Stimulated activated CD8-positive, alpha-beta memory T cell treated with anti-CD3 and anti-CD28 coated beads, Interleukin-4, amount 100 ng/mL, for 1 hour (primary cell): ENCODE measurements at places on chromosomes 7 and 10.

- no peak for DNase-seq
Observed at GRCh38 chr10:6025683-6026255, 36.4 kb downstream of the IL2RA start.

GRCh38 chr7:98204670-98205069 is 6.6 kb upstream of the BHLHA15 start:
- DNase-seq, result no peak

DNA sequence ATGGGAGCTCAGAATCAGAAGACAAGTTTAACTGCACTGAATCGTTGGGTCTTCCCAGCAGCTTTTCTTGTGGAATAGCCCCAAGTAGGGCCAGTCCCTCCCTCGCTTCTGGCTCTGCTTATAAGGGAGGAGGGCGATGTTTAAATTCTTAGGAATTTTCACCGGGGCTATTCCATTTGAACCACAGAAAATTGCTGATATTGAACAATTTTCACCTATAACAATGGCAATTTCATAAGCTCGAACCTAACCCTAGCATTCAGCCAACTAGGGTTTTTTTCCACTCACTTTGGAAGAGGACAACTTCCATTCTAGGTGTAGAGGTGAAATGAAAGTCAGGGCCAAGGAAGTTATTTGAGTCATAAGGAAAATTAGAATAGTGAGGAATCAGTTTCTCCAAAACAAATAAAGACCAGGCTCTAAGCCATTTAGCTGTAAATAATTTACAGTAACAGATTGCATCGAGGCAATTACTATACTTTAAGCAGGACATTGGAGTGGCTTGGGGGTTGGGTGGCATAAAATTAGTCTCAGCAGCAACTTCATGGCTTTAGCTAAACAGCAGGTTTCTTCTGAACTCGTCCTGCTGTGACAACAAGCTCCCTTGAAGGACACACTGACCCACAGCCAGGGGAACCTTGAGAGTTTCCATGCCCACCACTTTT is 1.5 kb upstream of the ATP6V0A4 start:
- no peak for DNase-seq

- no peak for DNase-seq
Observed at GRCh38 chr7:151856516-151856915, 20.4 kb downstream of the PRKAG2 start.

DNA sequence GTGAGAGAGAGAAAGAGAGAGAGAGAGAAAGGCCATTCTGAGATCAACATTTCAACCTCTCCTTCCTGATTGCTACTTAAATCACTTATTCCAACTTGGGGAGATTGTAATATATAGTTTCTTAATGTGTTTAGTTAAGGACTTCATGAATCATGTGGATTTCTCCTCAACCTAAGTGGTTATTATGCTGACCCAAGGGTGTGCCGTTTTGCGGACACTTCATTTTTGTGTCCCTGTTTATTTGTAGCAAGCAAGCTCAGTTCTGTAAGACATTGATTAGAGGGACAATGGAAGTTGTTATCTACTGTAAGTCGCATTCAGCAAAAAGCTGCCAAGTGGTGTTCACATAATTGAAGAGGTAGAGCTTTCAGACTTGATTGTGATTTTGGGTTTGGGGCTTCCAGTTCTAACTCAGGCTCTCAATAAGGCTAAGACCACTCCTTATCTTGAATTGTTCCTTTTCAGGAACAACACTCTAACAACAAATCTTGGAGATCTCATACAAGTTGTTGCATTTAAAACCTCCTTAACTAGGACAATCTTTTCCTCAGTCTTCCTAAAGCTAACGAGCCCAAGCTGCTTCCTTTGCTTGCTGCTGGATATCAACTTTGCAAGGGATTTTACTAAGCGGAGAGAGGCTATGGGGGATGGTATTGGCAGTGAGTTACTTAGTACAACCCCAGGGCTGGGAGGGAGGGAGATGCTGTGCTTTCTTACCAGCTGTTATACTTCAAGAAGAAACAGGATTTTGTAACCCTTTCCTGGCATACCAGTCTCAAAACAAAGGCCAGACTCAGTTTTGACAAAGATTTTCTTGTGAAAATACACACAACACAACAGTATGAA is 19.8 kb upstream of the COL1A2 start:
- no peak for DNase-seq

- DNase-seq, result no peak
Observed at GRCh38 chr10:59098387-59098786, 78.1 kb upstream of the PHYHIPL start.

- no peak for DNase-seq
Observed at GRCh38 chr7:129649128-129649690, 37.7 kb downstream of the NRF1 start.

GRCh38 chr7:128235471-128235870 is 5.6 kb upstream of the LEP start:
- DNase-seq, result no peak

GRCh38 chr10:90222939-90223338 is 521.5 kb downstream of the KIF20B start:
- no peak for DNase-seq

DNA sequence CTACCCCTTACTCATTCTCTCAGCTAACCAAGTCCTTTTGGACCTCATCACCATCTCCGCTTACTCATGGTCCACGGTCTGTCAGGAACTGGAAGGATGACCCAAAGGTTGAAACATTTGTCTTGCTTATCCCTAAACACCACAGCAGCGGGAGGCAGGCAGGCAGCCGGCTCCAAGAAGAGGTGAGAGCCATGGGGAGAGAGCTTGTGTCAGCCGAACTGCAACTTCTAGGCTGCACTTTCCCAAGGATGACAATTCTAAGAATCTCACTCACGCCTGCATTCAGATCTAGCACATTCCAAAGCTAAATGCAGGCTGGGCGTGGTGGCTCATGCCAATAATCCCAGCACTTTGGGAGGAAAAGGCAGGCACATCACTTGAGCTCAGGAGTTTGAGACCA is 86.0 kb downstream of the SPDYE5 start:
- DNase-seq, result no peak
